Activated naive CD4-positive, alpha-beta T cell treated with Interleukin-2 at 50 U/mL for 16 hours (primary cell): ENCODE measurements at places on chromosomes 3 and 15.
A peak's percentile ranks its signal among the peaks of the same experiment; 100 is the strongest.

DNA sequence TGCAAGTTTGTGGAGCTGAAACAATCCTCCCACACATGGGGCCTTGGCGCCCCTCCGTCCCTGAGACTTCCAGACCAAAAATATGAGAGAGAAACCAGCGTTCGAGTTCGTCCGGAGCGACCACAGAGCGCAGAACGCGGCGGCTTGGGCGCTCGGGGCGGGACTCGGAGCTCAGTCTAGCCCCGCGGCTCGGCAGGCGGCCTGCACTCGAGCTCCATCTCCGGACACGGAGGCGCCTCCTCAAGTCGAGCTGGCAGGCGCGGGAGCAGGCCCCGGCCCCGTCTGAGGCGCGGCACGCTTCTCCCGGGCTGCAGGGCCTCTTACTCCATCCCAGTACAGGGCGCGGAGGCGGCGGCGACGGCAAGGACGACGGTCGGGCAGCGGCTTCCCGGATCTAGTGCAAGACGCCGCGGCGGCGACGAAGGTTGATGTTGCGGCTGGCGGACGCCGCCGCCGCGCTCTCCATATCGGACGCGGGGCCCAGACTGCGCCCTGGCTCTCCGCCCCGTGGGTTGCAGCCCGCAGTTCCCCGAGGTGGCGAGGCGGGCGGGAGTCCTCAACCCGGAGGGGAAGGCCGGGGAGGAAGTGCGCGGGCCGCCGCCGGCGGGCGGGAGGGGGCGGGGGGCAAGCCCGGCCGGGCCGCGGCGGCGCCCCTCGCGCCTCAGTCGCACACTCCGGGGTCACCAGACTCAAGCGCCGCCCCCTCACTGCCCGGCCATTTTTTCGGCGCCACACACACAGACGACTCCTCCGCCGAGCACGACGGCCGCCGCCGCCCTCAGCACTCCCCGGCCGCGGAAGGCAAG lies 674 bp downstream of the MSL2 start:
- peak; percentile 75 for DNase-seq

- DNase-seq, result no peak
These were observed 15.2 kb downstream of the LDHAL6B start for GRCh38 chr15:59221511-59222505.

- no peak for DNase-seq
These were observed 77.5 kb downstream of the ESYT3 start for GRCh38 chr3:138511945-138512344.

- no peak for DNase-seq
These were observed 2.8 kb downstream of the LRRN1 start for GRCh38 chr3:3802046-3802445.

DNA sequence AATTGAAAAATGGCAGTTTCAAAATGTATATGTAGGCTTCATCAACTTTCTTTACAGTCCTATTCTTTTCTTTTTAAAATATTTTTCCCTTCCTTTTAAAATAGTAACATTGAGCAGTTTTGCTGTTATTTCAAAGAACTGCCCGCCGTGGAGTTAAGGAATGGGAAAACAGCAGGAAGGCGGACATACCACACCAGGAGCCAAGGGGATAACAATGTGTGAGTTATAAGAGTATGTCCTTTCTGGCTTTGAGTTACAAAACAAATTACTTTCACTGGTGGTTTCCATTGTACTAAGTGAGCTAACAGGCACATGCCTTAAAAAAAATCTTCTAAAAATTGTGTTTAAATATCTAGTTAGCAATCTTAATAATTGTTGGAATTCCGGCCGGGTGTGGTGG lies 37.4 kb upstream of the FBXL22 start:
- DNase-seq, result no peak

DNA sequence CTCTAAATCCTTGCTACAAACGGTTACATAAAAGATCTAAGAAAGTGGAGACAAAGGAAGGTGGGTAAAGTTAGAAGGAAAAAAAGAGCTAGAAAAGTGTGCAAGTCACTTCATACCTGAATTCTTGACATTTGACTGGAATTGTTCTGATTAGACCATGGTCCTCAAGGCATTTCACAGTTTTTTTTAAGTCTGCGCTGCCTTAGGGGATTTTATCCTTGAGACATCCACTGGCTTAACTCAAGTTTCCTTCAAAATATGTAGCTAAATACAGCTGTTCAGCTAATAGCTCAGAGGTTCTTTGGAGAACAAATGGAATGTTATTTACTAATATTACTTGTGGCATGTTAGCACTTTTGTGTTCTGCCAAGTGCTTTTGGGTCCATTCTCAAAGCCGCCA lies 236.9 kb downstream of the TP63 start:
- no peak for DNase-seq

DNA sequence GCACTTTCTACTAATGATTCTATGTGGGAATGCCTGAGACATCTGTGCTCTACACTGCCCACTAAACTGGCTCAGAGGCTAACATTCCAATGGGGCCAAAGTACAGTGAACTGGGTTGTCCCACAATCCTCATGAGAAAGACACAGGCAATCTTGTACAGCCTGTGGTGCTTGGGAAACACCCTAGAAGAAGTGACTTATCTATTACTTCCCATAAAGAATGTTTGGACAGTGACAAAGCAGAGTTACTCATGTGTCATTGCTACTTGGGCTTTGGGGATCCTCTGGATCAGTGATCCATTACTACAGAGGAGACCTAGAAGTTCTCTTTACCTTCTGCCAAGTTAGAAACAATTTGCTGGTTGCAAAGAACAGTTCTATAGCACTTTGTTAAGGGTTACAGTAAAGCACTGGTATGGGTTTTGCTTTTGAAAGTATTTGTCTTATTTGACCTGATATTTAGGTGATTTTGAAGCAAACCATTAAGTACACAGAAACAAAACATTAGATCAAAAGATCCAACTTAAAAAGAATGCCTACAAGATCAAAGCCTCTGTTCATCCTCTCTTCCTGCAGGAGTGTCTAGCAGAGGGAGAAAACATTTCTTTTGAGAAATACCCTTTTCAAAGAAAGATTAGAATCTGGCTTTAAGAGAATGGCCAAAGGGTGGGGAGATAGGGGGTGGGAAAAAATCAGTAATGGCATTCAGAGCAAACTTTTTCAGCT lies 75.8 kb downstream of the CTNNB1 start:
- DNase-seq, result no peak

DNA sequence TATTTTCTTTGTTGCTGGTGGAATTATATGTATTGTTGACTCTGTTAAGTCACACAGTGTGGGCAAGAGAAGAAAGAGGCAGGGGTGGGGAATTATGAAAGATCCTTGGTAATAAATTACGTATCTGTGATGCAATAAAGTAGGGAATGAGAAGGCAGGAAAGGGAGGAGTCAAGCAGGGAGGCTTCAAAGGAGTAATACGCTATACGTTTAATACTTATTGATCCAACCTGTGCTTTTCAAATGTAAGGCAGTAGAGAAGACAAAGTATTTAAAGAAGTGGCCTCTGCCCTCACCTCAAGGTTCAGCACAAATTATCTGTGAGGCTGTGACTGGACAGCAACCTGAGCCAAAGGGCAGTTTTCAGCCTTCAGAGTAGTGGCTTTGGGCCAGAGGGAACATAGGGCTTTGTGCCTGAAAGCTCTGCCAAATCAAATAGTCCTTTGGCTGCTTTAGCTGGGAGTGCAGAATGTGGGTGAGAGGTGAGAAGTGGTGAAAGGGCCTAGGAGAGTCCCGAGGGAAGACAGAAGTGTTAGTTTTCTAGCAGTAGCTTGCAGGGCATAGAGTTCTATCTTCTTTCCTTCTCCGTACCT lies 1.2 kb upstream of the PLIN1 start:
- DNase-seq, result no peak

GRCh38 chr3:38039101-38039898 lies at the start of gene DLEC1:
TSS of gene DLEC1 (plus strand) at chr3:38039208. CDS start at chr3:38039226, 18 bp downstream.
- DNase-seq, result peak; percentile 81

GRCh38 chr3:187237741-187238140 lies 40.5 kb downstream of the RTP1 start:
- no peak for DNase-seq

GRCh38 chr3:156760333-156760732 lies 65.8 kb upstream of the LEKR1 start:
- no peak for DNase-seq

- no peak for DNase-seq
These were observed 185.7 kb downstream of the CGGBP1 start for GRCh38 chr3:87873136-87873535.

DNA sequence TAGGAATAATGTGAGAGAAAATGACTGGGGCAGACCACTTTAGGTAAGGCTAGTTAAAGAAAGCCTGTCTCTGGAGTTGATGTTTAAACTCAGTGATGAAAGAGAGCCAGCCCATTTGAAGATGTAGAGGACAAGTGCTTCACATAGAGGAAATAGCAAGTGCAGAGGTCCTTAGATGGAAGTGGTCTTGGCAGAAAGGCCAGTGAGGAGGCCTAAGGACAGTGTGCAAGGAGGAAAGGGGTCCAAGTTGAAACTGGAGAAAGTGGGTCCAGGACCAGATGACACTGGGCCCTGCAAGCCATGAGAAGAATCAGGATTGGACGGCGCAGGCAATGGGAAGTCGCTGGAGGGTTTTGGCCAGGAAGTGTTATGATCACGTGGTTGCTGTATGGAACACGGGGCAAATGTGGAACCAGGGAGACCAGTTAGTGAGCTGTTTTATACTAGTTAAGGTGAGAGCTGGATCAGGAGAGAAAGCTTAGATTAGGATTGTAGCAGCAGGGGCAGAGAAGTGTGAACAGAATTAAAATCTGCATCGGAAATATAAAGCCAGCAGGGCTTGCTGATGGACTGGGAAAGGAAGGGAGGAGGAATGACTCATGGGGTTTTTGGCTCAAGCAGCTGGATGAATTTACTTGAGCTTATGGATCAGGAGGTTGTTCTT lies 48.0 kb upstream of the SCAANT1 start:
- no peak for DNase-seq
